ENCODE measurements at places on chromosomes 2 and 18.

GRCh38 chr2:25405611-25406295, 64.0 kb upstream of the DNMT3A start:
- DNase-seq: no peak

- no peak for DNase-seq
Observed at GRCh38 chr2:34875091-34875745, 1276.1 kb upstream of the FAM98A start.

GRCh38 chr18:5770176-5770575, 125.1 kb downstream of the TMEM200C start:
- DNase-seq: no peak

GRCh38 chr2:86308984-86309695, 28.3 kb downstream of the REEP1 start:
- no peak for DNase-seq

GRCh38 chr2:16650287-16651249, 15.1 kb downstream of the CYRIA start:
- DNase-seq: no peak

- DNase-seq: no peak
Observed at GRCh38 chr2:118709786-118710185, 137.7 kb downstream of the EN1 start.

DNA sequence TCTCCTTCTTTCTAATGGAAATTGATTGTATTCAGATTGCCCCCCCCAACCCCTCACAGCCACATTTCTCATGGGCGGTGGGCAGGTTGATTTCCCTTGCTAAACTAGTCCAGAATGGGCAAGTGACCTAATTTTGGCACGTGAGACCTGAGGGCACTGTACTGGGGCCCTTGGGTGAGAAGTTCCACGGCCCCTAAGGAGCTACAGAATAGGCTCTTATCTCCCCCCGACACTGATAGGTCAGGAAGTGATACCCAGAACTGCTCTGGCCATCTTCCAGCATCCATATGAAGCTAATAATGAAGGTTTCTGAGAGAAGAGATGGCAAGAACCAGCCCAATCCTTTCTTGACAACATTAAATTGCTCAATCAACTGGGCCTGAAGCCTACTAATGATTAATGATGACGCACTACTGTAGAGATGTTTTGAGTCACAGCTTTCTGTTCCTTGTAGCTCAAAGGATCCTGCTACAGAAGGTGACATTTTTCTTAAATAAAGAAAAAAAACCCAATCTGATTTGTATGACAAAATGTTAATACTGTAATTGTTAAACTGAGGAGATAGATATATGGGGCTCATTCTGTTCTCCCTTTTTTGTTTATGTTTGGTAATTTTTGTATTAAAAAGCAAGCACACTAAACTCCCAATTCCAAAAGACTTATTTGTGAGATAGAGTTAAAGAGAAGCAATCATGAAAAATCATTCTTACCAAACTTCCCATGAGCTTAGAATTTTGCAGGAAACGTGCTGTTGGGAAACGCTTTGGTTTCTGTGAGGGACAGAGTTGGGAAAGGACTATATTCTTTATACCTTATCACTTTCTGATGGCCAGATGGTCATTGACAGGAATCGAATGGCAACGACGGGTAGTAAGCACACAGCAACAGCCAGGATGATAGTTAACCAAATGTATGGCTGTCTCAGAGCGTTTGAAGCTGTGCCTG, 28.2 kb upstream of the NARS1 start:
- no peak for DNase-seq

Measured in stimulated activated CD4-positive, alpha-beta T cell treated with anti-CD3 and anti-CD28 coated beads, Interleukin-1b, Interleukin-23, amount 100 ng/mL, for 4 hours (primary cell).